Activated CD8-positive, alpha-beta memory T cell treated with anti-CD3 and anti-CD28 coated beads, Interleukin-2, amount 10 ng/mL, durations not matched to agents 7 days and 5 days (primary cell): ENCODE measurements at places on chromosomes 4 and X. TPM values are rescaled to one million over a fixed set of nuclear protein-coding genes. Genes with fewer than 3 reads are reported as not detected.

GRCh38 chrX:107228486-107228819, 22.0 kb downstream of the DNAAF6 start:
- H3K36me3 ChIP-seq, result no peaks in the 10 kb centered on the region
- no peak overlapping the region for H3K27ac ChIP-seq
- H3K27me3 ChIP-seq, result peaks cover 2% of the 10 kb centered on the region
- H3K4me1 ChIP-seq, result no peaks in the 10 kb centered on the region

Gene EPHA5
- total RNA-seq, result not detected

- H3K4me1 ChIP-seq, result no peaks in the 10 kb centered on the region
- no peak overlapping the region for H3K27ac ChIP-seq
- no peaks in the 10 kb centered on the region for H3K27me3 ChIP-seq
- no peak overlapping the region for H3K4me3 ChIP-seq
Measured at GRCh38 chrX:143964549-143964948, 80.7 kb downstream of the UBE2NL start.

DNA sequence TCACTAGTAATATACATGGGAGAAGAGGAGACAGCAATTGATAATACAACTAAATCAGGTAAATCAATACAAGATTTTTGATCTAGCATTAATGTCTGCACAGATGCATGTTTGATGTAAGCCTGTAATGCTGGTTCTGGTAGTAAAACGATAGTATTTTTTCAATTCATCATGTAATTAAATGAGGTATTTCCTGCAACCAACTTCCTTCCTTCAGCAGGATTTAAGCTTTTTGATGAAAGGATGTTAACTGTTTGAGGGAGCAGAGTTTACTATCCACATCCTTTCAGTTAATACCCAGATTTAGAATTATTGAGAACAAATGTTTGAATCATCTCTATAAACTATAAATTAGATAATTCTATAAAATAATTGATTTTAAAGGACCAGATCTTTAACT, 31.4 kb upstream of the NFKB1 start:
- DNase-seq, result no peak
- H3K27ac ChIP-seq, result no peak overlapping the region
- H3K36me3 ChIP-seq, result no peaks in the 10 kb centered on the region

Gene IDS
- total RNA-seq, result 106 TPM

Gene CCKAR
- total RNA-seq, result not detected

Gene PCDH10
- not detected for total RNA-seq

DNA sequence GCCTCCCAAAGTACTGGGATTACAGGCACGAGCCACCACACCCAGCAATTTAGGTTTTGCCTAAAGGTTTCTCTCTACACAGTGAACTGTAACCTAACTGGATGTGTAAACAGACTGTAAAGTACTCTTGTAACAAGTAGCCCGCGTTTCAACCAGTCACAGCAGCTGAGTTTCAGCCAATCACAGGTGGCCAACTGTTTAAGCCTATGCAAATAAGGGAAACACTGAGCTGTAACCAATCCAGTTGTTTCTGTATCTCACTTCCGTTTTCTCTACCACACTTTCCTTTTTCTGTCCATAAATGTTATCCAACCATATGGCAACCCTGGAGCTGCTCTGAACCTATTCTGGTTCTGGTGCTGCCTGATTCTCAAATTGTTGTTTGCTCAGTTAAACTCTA, 59.9 kb downstream of the DIPK2B start:
- no peak for DNase-seq
- H3K4me3 ChIP-seq, result no peak overlapping the region
- no peaks in the 10 kb centered on the region for H3K4me1 ChIP-seq
- H3K27ac ChIP-seq, result no peak overlapping the region
- H3K27me3 ChIP-seq, result no peaks in the 10 kb centered on the region
- no peaks in the 10 kb centered on the region for H3K36me3 ChIP-seq

Gene HEPH
- total RNA-seq, result not detected

GRCh38 chr4:102551958-102552565, 50.9 kb downstream of the NFKB1 start:
- H3K4me3 ChIP-seq, result no peak overlapping the region
- DNase-seq, result no peak
- no peaks in the 10 kb centered on the region for H3K27me3 ChIP-seq

Gene SGCB
- 12.6 TPM for total RNA-seq

DNA sequence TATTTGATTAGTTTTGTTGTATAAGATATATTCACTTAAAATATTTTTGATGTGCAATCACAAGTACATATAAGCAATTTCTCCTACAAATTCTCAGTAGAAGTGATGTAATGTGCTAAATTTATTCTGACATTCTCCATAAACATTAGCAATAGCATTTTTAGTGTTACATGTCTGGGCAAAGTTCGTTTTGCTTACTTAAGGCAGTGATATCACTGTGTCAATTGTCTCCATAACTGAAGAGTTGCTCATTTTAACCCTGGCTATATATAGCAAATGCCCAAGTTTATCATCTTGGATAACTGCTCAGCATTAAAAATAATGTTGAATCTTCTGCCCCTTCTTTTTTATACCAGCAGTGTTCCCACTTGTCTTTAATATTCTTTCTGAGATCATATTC, 340.0 kb upstream of the NDST4 start:
- H3K27me3 ChIP-seq, result no peaks in the 10 kb centered on the region
- no peaks in the 10 kb centered on the region for H3K4me1 ChIP-seq
- no peaks in the 10 kb centered on the region for H3K36me3 ChIP-seq
- H3K27ac ChIP-seq, result no peak overlapping the region
- DNase-seq, result no peak
- no peak overlapping the region for H3K4me3 ChIP-seq
